RPMI7951 (cell line): ENCODE measurements at places on chromosomes 11 and 22.

- no peak for DNase-seq
Measured at GRCh38 chr11:11320825-11321224, 32.2 kb downstream of the CSNK2A3 start.

GRCh38 chr11:134438542-134439537 lies 26.8 kb upstream of the B3GAT1 start:
- no peak for DNase-seq

GRCh38 chr11:16184588-16184987 lies 171.8 kb downstream of the SOX6 start:
- peak; percentile 2 for DNase-seq

DNA sequence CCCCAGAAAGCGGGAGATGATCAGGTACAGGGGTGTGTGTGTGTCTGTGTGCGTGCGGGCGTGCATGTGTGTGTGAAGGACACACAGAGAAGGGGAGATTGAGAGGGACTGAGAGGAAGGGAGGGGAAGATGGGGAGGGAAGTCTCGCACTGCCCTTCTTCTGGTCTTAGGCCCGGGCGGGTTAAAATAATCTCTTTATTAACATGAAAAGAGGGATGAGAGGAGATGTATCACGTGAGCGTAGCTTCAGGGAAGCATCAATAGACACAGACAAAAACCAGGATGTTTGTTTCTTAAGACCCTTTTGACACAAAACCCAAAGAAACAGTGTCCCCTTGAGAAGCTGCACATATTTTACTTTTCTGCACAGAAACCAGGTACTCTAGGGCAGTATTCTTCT lies 347.3 kb downstream of the BRD1 start:
- no peak for DNase-seq

- DNase-seq, result peak; percentile 97
Measured at GRCh38 chr11:70399681-70400112, 1.4 kb downstream of the CTTN start.

GRCh38 chr11:64207256-64208085 lies 950 bp downstream of the FERMT3 start:
- peak; percentile 96 for DNase-seq

DNA sequence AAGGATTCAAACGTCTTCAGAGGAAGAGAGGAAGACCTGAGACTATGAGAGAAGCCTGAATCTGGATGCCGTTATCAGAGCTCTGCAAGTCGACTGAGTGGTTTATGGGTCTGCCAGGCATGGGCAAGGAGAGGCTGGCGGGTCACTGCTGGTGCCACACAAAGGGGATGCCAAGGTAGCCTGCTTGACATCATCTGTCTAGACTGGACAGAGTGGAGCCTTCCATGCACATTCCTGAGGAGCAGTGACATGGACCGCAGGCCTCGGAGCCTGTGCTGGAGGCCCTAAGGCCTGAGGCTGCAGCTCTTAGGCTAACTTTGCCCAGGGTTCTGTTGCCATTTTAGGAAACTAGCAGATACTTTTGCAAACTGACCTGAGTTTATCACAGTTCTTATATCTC lies 127.4 kb downstream of the WT1 start:
- DNase-seq, result no peak

DNA sequence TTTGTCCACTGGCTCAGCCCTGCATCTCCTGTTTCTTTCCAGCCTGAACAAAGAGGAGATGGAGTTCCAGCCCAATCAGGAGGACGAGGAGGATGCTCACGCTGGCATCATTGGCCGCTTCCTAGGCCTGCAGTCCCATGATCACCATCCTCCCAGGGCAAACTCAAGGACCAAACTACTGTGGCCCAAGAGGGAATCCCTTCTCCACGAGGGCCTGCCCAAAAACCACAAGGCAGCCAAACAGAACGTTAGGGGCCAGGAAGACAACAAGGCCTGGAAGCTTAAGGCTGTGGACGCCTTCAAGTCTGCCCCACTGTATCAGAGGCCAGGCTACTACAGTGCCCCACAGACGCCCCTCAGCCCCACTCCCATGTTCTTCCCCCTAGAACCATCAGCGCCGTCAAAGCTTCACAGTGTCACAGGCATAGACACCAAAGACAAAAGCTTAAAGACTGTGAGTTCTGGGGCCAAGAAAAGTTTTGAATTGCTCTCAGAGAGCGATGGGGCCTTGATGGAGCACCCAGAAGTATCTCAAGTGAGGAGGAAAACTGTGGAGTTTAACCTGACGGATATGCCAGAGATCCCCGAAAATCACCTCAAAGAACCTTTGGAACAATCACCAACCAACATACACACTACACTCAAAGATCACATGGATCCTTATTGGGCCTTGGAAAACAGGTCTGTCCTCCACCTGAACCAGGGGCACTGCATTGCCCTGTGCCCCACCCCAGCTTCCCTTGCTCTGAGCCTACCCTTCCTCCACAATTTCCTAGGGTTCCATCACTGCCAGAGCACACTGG lies 5.0 kb downstream of the FTH1 start:
- peak; percentile 38 for DNase-seq
